ENCODE measurements at places on chromosomes 2 and 18.

- peak; percentile 60 for DNase-seq
These were observed 33.3 kb downstream of the NDUFA10 start for GRCh38 chr2:239991689-239992314.

GRCh38 chr2:108383146-108383830 is 5.5 kb downstream of the SULT1C4 start:
- DNase-seq = peak; percentile 52

DNA sequence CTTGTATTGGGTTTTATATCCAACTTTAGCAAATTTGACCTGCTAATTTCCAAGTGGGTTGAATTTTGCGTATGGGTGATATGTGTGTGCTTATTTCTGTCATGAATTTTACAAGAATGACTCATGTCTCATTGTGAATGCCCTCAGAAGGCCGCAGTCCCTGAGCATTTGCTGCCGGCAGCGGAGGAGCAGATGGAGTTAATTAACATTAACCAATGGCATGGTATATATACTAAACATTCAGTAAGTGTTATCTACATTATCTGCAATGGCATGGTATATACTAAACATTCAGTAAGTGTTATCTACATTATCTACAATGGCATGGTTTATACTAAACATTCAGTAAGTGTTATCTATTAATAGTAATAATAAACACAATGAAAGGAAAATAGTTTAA is 90.1 kb downstream of the DOK6 start:
- peak; percentile 82 for DNase-seq

- peak; percentile 48 for DNase-seq
These were observed 479 bp downstream of the SCN9A start for GRCh38 chr2:166375195-166375735.

GRCh38 chr2:99801327-99801901 is 311.6 kb upstream of the REV1 start:
- no peak for DNase-seq

DNA sequence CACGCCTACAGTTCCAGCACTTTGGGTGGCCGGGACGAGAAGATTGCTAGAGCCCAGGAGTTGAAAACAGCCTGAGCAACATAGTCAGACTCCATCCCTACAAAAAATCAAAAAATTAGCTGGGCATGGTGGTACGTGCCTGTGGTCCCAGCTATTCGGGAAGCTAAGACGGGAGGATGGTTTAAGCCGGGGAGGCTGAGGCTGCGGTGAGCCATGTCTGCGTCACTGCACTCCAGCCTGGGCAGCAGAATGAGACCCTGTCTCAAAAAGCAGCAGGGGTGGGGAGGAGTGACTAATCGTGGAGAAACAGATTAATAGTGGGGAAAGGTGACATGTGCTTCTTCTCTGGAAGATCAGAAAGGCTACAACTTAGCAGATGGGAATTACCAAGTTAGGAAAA is 58.1 kb upstream of the GPC1 start:
- DNase-seq = no peak

DNA sequence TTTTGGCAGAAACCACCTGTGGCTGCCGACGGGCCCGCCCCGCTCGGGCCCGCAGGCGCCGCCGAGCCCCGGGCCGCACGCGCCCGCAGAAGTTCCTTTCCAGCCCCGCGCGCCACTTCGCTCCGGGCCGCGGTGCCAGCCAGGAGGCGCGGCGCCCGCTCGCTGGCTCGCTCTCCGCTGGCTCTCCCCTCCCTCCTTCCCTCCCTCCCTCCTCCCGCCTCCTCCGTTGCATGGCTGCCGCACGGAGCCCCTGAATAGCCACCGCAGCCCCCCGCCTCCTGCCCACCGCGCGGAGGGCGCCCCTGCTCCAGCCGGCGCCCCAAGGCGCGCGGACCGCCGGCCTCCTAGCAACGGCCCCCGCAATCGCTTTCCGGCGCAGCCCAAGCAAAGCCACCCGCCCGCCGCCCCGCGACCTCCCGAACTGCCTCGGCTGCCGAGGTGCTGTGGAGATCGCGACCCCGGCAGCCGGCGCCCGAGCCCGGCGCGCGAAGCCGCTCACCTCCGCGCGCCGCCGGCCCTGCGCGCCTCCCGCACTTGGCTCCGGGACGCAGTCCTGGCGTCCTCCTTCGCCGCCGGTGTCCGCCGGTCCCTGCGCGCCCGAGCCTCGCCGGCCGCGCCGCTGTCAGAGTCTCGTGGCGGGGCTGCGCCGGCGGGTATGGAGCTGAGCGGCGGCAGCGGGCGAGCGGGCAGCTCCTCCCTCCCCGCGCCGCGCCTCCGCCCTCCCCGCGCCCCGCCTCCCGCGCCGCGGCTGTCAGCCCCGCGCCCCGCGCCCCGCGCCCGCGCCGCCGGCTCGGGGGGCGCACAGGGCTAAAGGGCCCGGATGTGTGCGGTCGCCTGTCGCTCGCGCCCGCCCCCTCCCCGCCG is at the start of gene ZBTB7C:
Gene ZBTB7C, minus strand, starts transcription at position 657 of the 864 bp plus-strand sequence.
- peak; percentile 28 for DNase-seq

DNA sequence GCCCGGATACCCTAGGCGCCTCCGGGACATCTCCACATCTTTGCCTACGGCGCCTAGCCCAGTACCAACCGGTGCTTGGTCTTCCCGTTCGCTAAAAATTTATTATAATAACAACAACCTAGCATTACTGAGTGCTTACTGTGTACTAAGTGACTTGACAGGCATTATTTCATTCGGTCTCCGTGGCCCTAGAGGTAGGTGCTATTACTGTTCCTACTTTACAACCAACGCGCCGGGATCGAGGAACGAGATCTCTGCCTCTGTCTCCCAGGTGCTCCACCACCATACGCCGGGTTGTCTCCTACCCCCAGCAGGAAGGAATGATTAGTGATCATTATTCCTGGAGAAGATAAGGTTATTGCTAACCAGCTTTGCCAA is 657 bp upstream of the BIN1 start:
- DNase-seq = no peak

- DNase-seq = peak; percentile 89
These were observed 9.0 kb upstream of the CREG2 start for GRCh38 chr2:101396316-101396717.

DNA sequence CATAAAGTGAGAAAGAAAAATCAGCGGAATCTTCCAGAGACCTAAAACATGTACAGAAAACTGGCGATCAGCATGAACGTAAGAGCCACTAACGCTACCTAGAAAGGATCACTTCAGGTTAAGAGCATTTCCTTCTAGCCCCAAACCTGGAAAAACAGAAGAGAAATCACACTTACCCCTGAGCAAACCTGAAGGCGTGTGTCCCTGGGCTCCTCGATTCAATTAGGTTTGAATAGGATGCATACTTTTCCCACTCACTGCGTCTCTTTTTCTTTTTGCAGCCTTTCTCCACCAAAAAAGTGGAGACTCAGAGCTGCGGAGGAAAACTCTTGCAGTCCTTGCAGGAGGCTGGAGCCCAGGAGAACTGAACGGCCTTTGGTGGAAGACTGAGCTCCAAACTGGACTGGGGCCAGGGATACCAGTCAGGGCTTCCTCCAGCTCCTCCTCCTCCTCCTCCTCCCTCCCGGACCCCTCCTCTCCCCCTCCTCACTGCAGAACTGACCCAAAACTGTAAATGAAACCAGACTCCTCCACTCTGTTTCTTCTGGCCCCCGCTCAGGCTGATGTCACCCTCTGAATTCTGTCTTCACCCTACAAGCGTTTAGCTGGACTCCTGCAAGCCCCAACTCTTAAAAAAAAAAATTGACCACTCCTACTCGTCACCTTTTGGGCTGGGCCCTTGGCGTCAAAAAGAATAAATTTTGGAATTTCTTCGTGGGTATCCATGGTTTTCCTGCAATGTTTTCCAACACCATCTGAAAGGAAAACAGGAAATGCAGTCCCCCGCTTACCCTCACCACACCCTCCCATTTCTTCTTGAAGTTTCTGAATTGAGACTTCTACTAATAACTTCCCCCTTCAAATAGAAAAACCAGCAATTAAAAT is at the start of gene COL6A3:
Gene COL6A3, minus strand, starts transcription at position 388 of the 885 bp plus-strand sequence. CDS start 17,347 bp downstream, outside the sequence.
- peak; percentile 98 for DNase-seq

GRCh38 chr2:240508832-240509545 is 48.8 kb downstream of the ANKMY1 start:
- DNase-seq = no peak

- DNase-seq = peak; percentile 55
These were observed 443.5 kb upstream of the SLC14A2 start for GRCh38 chr18:45171679-45172191.

- DNase-seq = no peak
These were observed 357.6 kb downstream of the RAD51AP2 start for GRCh38 chr2:17160594-17160993.

DNA sequence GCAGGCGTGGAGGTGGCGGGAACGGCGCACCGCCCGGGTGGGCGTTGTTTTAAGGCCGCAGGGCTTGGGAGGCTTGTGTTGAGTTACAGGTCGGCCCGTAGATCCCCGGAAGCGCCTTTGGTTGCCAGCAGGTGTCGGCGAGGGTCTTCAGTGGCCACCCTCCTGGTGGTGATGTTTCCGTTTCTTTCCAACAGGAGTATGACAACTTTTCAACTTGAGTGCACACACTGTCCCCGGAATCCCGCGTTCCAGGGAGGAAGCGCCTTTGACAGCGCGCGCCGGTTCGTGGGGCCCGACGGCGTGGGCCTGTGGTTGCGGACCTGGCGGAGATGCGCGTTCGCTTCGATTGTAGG is 1.0 kb upstream of the HDAC4 start:
- no peak for DNase-seq

- no peak for DNase-seq
These were observed 153.2 kb downstream of the HDAC4 start for GRCh38 chr2:239247401-239248245.

GRCh38 chr2:16478434-16479210 is 187.0 kb downstream of the CYRIA start:
- DNase-seq = no peak

DNA sequence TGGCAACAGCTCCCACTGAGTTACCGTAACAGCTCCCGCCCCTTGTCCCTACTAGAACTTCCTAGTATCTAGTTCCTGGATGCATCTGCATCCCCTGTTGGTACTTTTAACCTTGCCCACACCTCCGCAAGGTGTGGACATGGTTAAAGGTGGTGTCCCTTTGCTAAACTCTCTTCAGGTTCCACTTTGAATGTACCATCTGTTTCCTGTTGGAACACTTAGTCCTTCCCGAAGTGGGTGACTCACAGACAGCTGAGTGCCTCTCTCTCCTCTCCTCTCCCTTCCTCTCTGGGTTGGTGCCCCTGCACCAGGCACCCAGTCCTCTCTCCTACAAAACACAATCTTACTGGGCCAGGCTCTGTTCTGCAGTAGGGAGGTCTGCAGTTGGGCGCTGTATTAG is 19.6 kb upstream of the REL start:
- DNase-seq = peak; percentile 7

DNA sequence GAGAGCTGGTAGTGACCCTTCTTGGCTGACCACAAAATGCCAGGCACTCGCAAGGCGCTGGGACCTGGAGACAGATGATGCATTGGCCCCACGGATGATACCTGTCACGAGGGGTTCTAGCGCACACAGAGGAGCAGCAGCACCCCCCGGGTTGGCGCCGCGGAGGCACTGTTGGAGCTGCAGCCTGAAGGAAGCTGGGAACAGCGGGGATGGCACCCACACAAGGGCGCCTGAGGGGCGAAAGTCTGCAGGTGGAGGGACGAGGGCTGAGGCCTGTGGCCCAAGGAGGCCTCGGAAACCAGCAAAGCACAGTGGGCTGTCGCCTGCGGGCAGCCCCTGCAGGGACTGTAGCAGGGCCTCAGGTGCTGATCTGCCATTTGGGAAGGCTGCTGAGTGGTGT is 33.6 kb downstream of the FAM228A start:
- no peak for DNase-seq

- DNase-seq = peak; percentile 56
These were observed 268.8 kb downstream of the ARHGAP15 start for GRCh38 chr2:143397884-143398614.

DNA sequence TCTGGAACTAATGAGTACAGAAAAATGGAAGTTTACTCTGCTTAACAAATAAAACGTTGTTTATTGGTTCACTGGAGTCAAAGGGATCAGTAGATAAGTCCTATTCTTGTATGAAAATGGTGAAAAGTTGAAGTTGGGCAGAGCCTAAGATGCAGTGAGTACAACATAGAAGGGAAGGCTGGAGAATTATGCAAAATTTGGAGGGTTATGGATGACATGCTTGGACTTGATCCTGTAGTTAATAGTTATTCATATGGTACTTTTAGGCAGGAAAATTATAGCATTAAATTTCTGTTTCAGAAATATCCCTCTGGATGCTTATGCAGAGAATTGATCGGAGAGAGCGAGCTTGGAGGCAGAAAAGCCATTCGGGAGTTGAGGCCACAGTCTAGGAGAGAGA is 167.6 kb downstream of the KCNS3 start:
- DNase-seq = no peak

GRCh38 chr18:35753306-35753910 is 171.9 kb downstream of the GALNT1 start:
- no peak for DNase-seq

DNA sequence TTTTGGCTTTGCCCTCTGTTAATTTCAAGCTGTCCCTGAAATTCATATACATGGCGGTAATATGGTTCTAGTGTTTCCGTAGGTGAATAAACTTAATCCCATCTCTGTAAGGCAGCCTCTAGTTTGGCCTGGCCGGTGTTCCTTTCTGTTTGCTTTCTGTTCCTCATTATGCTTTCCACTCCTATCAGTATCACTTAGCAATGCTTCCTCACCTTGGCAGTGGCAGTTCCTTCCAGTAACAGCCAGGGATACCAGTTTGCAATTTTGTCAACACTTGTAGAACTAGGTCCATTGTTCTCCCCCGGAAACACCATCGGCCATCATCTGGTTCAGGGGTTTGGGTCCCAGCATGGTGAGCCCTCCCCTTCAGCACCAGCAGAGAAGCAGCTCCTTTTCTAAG is 18.2 kb upstream of the TNP1 start:
- DNase-seq = no peak

DNA sequence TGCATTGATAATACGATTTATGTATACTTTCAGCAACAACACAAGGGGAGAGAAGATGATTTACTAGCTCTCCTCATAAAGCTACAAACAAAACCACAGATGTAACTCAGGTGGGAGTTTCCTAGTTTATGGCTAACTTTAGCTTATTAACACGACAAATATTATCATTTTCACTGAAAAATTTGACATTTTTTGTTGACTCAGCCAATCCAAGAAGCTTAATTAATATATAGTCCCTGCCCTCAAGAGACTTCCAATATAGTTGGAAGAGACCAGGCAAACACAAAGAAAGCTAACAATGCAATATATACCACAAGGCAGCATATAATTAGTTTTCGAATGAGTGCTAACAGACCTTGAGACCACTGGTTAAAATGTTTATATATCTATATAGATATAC is 775 bp downstream of the WDR12 start:
- no peak for DNase-seq

GRCh38 chr2:2577407-2577831 is 246.3 kb upstream of the MYT1L start:
- no peak for DNase-seq

DNA sequence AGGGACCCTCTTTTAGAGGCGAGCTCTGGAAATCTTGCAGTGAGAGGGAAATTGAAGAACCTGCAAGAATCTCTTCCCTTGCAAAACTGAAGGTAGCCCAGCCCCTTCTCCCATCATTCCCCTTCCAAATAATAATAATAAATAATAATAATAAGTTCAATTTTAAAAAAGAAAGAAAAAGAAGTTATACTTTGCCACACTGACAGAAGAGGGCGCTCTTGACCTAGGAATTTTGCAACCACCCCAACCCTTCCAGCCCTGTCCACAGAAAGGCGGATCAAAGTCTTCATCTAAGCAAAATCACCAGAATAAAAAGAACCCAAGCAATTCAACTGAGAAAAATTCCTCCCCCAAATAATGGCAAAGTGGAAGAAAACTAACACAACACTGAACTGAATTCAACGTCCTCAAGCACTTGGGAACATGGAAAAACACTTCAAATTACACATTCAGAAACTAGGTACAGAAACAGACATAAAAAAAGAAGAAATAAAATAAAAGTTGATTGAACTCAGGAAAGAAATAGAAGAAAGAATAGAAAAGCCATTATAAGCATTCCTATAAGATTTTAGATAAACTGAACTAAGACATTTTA is 98.9 kb upstream of the GLS start:
- DNase-seq = peak; percentile 70
